ENCODE measurements at places on chromosomes 3 and 15.

DNA sequence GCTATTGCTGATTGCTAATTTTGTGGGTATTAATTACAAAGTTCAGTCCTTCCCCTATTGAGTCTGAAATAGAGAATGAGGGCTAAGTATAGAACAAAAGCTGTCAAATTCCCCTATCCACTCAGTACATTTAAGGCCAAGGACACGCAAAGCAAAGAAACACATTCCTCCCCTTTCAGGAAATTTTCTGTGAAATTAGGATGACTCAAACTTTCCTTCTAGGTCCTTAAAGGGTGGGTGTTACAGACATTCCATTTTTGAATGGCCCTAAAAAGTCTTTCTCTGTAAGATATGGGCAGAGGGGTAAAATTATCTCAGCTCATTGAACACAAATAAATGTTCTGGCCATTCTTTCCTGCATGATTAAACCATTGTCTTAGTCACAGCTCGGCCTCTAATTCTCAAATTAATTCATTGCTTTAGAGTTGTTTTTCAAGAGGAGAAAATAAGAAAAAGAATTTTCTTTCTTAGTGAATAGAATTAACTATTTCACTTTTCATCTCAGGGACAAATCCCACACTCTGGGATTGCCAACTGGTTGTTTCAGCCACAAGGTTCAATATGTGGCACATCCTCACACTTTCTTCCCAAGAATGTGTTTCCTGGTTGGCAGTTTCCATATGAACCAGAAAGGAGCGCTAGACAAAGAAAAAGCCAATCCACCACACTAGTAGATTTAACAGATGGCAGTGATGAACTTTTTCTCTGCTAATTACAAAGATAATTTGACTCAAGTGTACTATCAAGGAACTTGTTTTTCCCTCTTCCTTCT lies 424.1 kb downstream of the ZNF385D start:
- no peak for DNase-seq

GRCh38 chr3:138360869-138361525 lies 12.6 kb downstream of the MRAS start:
- no peak for DNase-seq

DNA sequence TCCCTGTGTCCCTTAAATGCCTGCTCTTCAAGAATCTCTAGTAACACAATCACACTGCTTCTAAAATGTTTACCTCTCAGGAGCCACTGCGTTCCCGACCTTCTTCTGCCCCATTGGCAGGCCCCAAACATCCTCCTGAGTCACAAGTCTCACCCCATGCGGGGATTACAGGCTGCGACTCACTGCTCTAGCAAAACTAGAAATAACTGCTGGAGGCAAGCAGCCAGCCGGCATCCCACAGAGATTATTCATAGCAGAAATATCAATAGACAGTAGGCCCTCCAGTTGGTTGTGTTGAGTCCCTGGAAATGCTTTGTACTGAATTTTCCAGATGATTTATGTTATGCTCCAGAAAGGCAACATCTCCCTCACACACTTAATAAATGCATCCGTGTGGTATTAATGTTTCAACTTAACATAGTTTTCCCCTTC lies 64.8 kb downstream of the RFTN1 start:
- no peak for DNase-seq

DNA sequence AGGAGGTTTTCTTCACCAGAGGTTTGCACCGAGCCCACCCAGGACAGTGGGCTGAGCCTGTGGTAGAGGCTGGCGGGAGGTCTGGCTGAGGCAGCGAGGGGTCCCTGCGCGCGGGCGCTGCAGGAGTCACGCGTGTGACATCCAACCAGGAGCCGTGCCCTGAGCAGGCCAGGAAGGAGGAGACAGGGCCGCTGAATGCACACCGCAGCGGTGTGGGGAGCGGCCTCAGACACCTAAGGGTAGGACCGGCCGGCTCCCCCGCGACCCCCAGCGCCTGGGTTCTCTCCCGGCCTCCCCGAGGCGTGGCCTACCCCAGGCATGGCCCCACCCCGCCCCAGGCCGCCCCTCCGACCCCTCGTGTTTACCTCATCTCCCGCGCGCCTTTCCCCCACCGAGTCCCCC lies 412 bp downstream of the SLC41A3 start:
- peak; percentile 73 for DNase-seq

- DNase-seq = no peak
Measured at GRCh38 chr3:125014570-125015179, 41.1 kb downstream of the HEG1 start.

DNA sequence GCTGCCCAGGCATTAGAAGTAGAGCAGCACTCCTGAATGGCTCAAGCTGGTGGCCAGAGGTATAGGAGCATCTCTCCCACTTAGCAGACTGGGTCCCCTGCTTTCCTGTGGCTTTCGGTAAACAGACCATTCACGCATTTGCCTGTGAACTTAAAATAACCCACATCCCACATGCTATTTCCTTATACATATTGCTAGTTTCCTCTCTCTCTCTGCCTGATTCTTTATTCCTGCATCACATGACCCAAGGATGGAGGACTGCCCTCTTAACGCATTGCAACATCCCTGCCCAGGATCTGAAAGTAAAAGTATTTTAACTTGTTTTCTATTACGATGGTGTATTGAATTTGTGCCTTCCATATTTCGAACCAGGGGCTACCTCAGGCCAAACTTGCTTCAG lies 43.4 kb upstream of the NLGN1 start:
- no peak for DNase-seq

Data from nephron progenitor cell (in vitro differentiated cells).